GM06990 (cell line): ENCODE measurements at places on chromosomes 6 and 20.

DNA sequence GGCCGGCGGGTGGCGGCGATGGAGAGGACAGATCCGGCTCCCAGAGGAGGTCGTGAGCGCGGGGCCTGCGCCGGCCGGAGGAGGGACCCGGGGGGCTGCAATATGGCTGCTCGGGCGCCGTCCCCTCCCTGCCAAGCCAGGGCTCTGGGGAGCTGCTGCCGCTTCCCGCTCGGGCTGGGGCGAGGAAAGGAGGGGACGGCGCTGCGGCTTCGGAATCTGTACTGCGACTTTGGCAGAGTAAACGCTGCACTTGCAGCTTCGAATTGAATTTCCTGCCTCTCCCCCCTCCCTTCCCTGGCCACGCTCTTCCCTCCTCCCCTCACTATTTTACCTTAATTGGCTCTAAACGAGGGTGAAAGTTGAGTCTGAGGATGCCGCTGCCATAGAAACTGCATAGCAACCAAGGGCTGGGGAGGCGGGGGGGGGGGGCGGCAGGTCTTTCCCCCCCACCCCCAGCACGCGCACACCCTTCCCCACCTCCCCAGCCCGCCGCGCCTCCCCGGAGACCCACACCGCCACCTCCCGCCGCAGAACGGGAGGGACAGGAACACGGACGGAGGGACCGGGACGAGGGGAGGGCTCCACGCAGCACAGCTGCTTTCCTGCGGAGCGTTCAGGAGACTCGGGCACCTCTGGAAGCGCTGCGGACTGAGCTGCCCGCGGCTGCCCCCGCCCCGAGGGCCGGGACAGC is 93.9 kb downstream of the RNASET2 start:
- no peak for DNase-seq

- no peak for DNase-seq
Observed at GRCh38 chr20:57661746-57662455, 41.7 kb upstream of the ZBP1 start.

GRCh38 chr6:31920811-31921210 is 6.7 kb upstream of the C2 start:
- DNase-seq, result no peak

- DNase-seq, result no peak
Observed at GRCh38 chr6:123962508-123962907, 158.8 kb downstream of the NKAIN2 start.

- DNase-seq, result no peak
Observed at GRCh38 chr6:71209626-71210025, 79.0 kb upstream of the OGFRL1 start.

GRCh38 chr6:7978736-7979135 is 68.1 kb upstream of the TXNDC5 start:
- no peak for DNase-seq

DNA sequence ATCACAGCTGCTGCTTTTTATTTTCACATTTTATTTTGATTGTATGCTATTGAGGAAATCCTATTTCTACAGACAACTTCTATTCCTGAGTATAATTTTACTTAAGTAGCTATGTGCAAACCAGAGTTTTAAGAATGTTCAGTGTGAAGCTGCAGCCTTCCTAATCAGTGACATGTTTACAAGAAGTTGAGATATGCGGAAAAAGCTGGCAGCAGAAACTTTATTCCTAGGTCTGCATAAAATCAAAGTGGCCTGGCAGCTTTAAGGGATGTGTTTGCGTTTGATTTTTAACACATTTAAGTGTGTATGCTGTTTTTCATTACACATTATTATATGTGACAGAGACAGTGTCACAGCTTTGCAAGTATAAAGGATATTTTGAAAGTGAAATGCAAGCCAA is 26.3 kb downstream of the MAPK14 start:
- DNase-seq, result no peak

DNA sequence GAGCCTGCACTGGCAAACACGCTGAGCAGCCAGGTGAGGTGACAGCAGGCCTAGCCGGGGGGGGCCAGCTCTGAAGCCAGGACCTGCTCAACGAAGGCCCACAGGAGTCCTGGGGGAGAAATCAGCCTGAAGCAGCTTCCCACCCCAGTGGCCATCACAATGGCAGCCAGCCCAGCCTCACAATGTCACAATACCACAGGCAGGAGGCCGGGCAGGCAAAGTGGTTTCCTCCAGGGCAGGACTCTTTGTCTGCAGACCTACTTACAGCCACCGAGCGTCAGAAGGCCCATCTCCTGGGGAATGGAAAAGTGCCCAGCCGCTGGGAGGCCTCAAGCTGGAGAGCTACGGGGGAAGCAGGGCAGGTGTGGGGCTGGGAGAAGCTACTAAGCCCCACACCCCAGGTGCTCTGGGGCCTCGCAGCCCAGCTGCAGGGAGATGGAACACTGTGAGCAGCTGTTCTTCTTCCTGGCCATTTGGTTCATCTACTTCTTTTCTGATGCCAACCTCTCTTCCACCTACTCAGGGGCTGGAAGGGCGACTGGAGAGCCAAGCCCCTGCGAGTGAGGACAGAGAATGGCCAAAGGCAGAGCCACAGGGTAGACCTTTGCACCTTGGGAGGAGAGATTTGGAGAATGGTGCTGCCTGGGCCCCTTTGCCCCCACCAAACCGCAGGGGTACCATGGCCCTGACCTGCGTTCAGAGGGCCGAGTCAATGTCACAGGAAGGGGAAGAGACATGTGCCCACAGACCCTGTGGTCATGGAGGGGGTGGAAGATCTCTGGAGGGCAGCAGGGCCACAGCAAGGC is 22.3 kb upstream of the AVP start:
- no peak for DNase-seq

GRCh38 chr6:83183082-83183828 is 9.8 kb downstream of the PGM3 start:
- no peak for DNase-seq

DNA sequence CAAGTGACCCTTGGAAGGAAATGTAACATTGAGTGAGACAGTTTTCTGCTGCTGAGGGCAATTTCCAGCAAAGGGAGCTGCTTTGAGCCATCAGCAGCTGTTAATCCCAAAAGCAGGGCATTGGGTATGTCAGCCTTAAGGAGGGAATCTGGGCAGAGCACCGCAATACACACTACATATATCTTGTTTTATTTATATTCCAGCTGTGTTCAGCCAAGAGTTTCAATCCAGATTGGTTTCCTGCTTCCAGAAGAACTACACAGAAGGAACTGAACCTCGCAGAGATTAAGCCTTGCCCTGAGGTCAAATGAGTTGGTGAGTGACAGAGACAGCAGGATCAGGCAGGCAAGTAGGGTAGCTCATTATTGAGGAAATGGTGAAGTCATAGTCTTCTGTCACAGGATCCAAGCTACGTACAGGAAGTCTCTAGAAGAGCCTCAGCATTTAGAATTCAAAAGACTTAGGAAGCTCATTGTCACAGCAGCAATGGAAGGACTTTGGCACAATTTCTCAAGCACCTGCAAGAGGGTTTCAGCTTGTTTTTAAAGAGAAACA is 109.9 kb upstream of the HEY2 start:
- no peak for DNase-seq

DNA sequence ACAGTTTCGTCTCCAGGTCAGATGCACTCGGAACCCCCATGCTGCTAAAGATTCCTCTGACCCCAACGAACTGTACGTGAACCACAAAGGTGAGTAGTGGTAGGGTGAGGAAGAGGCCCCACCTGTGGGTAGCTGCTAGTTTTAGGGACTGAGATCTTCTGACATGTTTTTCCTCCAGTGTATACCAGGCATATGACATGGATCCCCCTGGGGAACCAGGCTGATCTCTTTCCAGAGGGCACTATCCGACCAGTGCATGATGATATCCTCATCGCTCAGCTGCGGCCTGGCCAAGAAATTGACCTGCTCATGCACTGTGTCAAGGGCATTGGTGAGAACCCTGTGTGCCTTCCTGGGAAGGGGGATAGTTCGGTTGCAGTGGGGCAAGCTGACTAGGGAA is 3.2 kb downstream of the POLR1C start:
- DNase-seq, result no peak

- DNase-seq, result no peak
Observed at GRCh38 chr6:128731249-128732165, 151.4 kb upstream of the LAMA2 start.

DNA sequence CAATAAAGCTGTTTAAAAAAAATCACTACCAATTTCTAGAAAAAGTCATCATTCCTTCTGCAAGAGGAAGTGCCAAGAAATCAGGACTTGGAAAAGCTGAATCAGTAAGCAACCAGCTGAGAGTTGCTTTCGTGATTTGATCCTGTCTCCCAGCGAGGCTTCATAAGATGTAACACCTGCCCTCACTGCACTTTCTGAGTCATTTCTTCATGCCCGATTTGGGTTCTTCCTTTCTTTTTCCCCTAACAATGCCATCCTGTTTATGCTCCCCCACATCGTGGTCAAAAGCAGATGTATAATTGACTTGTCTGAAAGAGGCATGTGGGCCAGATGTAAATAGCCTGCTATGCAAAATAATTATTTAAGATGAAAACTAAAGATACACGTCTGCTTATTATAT is 52.1 kb downstream of the RIPOR2 start:
- peak; percentile 71 for DNase-seq

DNA sequence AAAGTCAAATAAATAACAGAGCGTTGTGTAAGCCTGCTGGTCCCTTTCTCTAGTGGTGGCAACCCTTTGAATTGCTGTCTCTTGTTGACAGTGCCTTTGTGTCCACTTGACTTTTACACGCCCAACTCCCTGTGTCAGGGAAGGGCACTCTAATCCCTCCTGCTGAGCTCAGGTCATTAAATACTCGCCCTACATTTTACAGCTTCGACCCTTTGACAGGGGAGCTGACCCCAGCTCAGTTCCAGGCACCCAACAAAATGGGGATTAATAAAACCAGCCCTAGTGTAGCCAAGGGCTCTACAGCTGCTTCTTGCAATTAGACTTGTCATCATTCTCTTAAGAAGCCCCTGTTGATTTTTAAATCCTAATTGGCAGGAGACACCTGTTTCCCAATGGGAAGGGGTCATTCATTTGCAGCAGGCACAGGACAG is 308.2 kb downstream of the EYA4 start:
- DNase-seq, result no peak

DNA sequence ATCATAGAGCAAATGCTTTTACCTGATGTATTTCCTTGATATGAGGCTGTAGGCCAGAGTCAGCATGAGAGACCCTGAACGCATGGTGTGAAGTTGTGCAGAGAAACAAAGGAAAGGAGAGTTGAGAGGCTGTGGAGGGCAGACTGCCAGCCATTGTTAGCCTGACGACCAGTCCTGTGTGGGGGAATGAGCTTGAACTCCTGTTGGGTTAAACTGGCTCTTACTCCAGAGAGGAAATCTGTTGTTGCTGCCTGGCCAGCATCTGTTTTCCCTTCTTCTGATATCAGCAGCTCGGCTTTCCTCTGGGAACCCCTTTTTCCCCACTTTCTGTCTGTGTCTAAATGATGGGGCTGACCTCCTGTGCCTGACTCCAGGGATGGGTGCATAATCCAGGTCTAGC is 158.2 kb upstream of the ZFP64 start:
- DNase-seq, result no peak
